Activated CD4-positive, CD25-positive, alpha-beta regulatory T cell treated with anti-CD3 and anti-CD28 coated beads, Interleukin-2, amount 50 U/mL, for 24 hours (primary cell): ENCODE measurements at places on chromosomes 6 and 20.

- no peak for ATAC-seq
These were observed 72.2 kb downstream of the SCAF8 start for GRCh38 chr6:154805288-154805911.

DNA sequence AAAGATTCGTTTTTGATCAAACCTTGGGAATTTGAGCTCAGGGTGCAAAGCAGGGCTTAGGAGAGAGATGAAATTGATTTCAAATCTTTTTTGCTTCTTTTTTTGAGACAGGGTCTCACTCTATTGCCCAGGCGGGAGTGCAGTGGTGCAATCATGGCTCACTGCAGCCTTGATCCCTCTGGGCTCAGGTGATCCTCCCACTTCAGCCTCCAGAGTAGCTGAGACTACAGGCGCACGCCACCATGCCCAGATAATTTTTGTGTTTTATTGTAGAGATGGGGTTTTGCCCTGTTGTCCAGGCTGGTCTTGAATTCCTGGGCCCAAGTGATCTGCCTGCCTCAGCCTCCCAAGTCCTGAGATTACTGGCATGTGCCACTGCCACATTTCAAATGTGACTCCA lies 58.7 kb downstream of the DOK5 start:
- no peak for ATAC-seq

- ATAC-seq: no peak
These were observed 268.1 kb downstream of the UST start for GRCh38 chr6:149014631-149015534.

GRCh38 chr6:169302716-169303115 lies 49.1 kb upstream of the THBS2 start:
- ATAC-seq: no peak

- no peak for ATAC-seq
These were observed 164.3 kb upstream of the RREB1 start for GRCh38 chr6:6943421-6943820.

GRCh38 chr6:35044145-35044745 lies 96.9 kb downstream of the TCP11 start:
- no peak for ATAC-seq

DNA sequence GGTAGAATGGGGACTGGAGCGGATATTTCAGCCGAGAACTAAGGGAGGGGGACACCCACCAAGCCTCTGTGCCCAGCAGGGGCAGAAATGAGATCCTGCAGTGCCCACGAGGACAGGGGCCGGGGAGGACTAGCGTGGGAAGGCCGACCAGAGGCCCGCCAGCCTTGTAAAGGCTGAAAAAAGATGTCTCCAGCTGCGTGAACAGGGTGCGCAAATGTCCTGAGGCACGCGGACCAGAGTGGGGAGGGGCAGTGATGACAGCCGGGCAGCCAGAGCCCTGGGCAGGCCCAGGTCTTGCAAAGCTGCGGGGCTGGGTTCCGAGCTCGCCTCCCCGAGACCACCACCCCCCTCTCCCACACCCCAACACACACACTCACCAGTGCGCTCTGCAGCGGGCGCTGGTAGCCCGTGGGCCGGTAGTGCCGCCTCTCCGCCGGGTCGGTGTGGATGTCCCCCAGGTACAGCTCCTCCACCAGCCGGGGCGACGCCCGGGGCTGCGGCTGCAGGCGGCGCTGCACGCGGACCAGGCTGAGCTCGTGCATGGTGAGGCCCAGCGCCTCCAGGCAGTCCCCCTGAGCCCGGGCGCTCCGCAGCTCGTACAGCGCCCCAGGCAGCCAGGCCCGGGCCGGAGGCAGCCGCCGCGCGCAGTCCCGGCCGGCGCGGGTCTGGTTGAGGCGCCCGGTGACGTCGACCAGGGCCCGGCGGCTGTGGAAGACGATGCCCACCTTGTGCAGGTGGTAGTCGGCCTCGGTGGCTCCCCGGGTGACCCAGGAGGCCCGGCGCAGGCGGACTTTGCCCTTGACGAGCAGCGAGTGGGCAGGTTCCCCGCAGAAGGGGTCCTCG lies 48.2 kb downstream of the APCDD1L start:
- ATAC-seq: no peak

- ATAC-seq: no peak
These were observed 70.9 kb upstream of the NHSL1 start for GRCh38 chr6:138569970-138570724.

DNA sequence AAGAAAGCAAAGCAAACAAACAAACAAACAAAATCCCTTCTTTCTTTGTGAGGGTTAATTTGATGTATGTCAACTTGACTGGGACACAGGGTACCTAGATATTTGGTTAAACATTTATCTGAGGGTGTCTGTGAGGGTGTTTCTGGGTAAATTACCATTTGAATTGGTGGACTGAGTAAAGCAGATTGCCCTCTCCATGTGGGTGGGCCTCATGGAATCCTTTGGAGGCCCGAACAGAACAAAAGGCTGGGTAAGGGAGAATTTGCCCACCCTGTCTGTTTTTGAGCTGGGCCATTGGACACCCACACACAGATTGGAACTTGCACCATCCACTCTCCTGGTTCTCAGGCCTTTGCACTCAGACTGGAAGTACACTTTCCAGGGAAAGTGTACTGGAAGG lies 628.8 kb upstream of the CITED2 start:
- ATAC-seq: no peak

- ATAC-seq: no peak
These were observed 17.9 kb downstream of the PERP start for GRCh38 chr6:138089325-138089724.

- no peak for ATAC-seq
These were observed 25.4 kb downstream of the FBXO9 start for GRCh38 chr6:53090576-53090975.

DNA sequence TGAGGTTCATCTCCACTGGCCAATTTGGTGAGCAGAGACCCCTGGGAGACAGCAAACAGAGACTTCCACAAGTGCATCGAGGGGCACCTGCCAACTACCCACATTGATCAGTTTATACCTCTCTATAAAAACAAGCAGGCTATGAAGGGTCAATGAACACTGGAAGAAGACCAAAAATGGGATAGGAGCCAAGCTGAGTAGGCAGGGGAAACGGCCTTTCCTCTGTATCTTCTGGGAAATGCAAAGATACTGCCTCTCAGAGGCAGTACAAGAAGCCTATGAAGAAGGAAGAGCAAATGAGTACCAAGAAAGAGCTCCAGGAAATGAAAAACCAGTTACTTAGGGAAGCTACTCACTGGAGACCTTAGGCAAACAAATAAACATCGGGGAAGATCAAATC lies 247.7 kb downstream of the GMDS start:
- no peak for ATAC-seq

DNA sequence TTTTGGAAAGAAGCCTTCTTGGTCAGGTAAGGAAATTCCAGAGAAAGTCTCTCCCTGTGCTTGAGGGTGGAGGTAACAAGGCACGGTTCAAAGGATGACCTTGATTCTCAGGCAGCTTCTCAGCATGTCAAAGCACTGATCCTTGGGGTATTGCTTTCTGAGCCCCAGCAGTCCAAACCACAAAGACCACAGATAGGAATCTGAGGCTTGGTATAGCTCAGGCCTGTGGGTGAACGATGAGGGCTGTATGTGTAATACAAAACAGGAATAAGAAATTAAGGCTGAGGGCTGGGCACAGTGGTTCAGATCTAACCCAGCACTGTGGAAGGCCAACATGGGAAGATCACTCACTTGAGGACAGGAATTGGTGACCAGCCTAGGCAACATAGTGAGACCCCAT lies 70.2 kb upstream of the SLC22A1 start:
- peak; percentile 43 for ATAC-seq

GRCh38 chr20:23631981-23632710 lies 5.6 kb downstream of the CST3 start:
- no peak for ATAC-seq

GRCh38 chr6:138377042-138377441 lies 663 bp upstream of the SMIM28 start:
- ATAC-seq: no peak

- peak; percentile 79 for ATAC-seq
These were observed 37.7 kb downstream of the MAP3K4 start for GRCh38 chr6:161029195-161029809.

DNA sequence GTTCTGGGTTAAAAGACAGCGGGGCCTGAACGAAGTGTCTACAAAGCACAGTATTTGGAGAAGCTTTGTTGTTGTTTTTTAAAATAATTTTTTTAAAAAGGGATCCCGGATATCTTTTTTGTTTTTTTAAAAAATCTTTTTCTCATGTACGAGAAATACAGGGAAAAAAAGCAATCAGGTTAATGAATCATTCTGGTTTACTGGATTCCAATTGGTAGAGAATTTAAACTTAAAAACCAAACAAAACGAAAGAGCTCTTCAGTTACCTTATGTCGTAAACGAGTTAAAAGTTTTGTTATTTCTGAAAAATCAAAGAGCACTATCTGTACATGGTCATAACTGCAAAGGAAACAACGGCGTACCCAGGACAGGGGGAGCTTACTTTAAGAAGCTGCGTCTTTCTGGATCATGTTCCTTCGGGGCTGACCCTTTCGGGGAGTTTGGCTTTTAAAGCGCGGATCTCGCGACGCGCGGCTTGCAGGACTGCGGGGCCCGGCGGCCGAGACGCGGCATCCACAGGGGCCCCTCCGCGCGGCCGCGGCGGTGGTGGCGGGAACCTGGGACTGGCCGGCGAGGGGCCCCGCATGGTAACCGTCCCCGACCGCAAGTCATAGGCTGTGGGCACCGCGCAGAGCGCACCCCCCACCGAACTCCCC lies 927 bp downstream of the IL20RA start:
- no peak for ATAC-seq

DNA sequence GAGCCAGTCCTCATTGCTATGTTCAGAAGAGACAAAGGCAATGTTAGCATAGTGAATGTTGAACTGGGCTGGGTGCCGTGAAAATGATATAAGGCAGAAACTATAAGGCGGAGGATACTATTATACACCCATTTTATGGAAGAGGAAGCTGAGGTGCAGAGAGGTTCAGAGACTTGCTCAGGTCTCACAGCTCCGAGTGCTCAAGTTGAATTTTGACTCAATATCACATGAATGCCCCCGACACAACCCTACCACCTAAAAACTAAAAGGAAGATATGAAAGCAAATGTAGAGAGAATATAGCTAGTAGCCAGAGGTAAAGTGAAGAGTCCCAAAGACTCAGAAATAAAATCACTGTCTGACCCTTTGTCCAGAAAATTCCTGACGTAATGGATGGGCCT lies 56.7 kb downstream of the PPP1R16B start:
- no peak for ATAC-seq

DNA sequence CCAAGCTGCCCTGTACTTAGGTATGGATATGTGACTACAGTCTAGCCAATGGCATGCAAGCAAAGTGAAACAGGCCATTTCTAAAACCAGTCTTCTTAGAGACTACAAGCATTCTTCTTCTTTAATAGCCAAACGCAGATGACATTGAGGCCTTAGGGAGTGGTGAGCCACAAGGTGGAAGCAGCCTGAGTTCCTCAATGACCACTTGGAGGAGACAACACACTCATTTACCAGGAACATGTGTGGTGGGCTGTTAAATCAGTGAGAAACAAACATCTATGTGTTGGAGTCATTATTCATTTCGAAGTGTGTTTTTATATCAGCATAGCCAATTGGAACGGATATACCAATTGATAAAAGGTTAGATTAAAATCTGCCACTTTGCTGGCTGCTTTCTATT lies 122.0 kb downstream of the GFRAL start:
- ATAC-seq: no peak

GRCh38 chr6:25635886-25636317 lies 16.1 kb upstream of the SCGN start:
- ATAC-seq: no peak

DNA sequence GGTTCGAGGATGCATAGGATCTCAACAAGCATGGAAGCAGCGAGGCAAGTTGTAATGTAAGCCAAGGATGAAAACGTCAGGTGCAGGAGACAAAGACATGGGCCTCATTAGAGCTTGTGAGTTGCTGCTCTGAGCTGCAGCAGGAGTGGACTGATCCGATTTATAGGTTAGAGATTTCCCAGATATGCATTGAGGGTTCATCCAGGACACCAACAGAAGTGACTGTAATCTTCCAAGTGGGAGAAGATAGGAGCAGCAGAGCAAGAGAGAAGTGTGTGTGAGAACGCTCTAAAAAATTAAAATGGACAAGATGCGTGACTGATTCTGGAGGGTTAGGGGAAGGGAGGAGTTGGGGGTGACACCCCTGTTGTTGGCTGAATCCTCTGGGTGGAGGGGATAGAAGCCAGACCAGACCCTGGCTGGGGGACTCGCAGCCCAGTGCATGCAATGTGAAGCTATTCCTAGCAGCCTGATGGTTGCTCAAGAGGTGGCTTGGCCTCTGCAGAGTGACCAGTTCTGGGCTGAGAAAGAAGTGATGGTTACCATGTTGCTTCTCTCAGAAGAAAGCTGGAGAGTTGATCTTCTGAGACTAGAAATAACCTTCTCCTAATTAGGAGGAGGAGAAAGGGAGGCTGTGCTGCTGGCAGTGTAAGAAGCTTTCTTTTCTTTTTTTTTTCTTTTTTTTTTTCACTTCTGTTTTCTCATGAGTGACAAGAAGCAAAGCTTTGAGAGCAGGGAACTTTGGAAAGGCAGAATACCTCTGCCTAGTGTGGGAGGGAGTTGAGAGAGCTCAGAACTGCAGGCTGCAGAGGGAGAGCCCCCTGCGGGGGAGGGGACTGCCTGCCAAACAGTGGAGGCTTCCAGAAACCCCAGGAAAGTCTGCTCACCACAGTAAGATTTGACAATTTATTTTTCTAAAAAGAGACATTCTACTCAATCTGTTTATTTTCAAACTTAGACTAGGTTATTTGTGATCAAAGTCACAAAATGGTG lies 116.9 kb downstream of the SLX4IP start:
- no peak for ATAC-seq

DNA sequence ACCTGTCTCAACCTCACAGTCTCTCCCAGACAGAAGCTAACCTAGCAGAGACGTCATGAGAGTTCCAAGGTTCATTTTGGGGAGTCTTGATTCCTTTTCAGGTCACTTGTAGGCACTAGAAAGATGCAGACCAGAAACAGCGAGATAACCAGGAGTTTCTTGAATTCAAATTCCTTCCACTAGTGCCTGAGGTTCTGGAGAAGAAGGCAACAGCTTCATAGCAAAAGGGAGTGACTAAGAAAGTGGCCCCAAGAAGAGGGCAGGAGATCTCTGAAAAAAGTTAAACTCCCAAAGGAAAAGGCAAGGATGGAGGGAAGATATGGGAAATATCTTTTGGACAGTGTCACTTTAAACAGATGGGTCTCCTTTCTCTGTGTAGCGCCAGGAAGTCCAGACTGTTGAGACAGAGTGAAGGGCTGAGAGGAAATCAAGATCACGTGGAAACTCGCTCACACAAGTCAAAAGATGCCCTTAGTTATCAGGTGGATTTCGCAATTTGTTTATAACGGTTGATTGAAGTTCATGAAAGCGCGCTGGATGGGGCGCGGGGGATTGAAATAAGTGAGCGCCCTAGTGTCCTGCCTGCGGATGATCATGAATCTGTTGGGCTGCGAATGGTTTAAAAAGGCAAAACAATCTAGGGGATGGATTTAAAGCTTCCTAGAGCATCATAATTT lies 4.8 kb upstream of the PRSS16 start:
- no peak for ATAC-seq
